ENCODE measurements at places on chromosomes 7 and 10.

- no peak for DNase-seq
Measured at GRCh38 chr10:58438986-58439385, 53.8 kb downstream of the TFAM start.

- no peak for DNase-seq
Measured at GRCh38 chr7:46871516-46871915, 710.4 kb downstream of the TNS3 start.

GRCh38 chr10:13930120-13930519 lies 343.4 kb downstream of the PRPF18 start:
- no peak for DNase-seq

DNA sequence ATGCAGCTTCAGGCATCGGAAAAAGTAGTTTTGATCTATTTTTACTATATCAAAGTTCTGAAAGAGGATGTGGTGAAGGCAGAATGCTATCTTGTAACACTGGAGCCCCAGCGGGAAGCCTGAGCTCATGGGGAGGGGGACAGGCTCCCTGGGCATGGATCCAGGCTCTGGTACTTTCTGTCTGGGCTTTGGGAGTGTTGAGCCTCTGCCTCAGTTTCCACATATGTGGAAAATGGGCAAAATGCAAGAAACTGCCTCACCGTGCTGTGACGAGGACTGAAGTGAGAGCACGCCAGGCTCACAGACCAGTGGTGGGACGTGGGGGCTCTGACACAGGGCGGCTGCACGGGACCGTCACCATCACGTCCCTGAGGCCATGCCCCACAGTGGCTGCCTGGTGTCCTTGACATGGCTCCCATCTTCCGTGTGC lies 182.9 kb upstream of the SHH start:
- DNase-seq, result no peak

DNA sequence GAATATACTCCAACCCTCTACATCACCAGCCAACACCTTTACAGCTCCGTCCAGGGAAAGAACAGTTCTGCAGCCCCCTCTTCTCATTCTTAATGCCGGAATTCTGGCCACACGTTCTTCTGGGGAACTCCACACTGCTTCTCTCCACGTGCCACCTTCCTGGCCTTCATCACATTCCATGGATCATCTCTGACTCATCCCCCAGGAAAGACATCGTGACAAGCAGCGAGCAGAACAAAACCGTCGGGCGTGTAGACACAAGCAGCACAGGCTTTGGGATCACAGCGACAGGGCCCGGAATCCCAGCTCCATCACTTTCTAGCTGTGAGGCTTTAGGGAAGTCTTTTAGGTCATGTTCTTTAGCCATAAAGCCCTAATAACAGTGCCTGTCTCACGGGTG lies 590.3 kb upstream of the FOXK1 start:
- no peak for DNase-seq

GRCh38 chr10:97222326-97222961 lies 36.7 kb upstream of the SLIT1 start:
- no peak for DNase-seq

- DNase-seq, result peak; percentile 67
Measured at GRCh38 chr7:4791738-4792536, 16.5 kb downstream of the AP5Z1 start.

- no peak for DNase-seq
Measured at GRCh38 chr7:66379542-66380160, 174.5 kb downstream of the TPST1 start.

DNA sequence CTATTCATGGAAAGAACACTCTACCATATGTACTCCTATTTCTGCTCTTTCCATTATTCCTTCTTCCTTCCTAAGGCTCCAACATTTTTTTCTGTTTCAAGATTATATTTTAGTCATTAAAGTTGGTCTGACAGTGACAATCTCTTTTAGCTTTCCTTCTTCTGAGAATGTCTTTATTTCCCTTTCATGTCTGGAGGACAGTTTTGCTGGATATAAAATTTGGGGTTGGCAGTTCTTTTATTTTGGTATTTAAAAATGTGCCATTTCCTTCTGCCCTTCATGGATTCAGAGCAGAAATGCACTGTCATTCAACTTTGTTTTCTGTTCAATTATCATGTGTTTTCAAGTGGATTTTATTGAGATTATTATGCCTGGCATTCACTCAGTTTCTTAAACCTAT lies 53.1 kb downstream of the VSTM4 start:
- no peak for DNase-seq

DNA sequence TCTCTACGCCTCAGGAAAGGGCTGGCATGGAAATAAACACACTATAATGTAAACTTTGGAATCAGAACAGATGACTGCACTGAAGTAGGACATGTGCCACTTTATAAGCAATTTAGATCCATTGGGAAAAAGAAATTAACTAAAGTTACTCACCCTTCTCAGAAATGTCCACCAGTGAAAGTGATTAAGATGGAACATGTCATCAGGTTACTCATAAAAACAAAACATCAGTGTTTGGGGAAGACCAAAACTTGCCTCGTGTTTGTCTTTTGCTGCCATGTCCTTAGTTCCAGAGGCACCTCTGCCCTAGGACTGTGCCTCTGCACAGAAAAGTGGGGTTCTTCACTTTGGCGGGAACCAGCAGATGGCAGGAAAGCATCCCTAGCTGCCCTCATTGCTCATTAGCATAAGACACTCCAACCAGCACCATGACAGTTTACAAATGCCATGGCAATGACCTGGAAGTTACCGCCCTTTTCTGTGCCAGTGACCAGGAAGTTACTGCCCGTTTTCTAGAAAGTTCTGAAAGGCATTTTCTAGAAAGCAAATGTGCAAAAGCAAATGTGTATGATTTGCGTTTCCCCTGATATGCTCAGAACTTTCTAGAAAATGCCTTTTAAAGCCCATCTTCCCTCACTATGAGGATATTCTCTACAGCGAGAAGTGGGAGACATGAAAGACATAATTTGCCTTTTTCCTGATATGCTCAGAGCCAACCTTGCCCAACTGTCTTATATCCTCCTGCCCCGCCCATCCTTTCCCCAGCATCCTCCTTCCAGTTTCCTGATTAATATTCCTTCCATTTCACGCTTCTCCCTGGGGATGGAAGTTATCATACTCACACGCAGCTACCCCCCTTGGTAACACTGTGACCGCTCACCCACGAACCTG lies 258.2 kb downstream of the USP6NL start:
- DNase-seq, result no peak

DNA sequence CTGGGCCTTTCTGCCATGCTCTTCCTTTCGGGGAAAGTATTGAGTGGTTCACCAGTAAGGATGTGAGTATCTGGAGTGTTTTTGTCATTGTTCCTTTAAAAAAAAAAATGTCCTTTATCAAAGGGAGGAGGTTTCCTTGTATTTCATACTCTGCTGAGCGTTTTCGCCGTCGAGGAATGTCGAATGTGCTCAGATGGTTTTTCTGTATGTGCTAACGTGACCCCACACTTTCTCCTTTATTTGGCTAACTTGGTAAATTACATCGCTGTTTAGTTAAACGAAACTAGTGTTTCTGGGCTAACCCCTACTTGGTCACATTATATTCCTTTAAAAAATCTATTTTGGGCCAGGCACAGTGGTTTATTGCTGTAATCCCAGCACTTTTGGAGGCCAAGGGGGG lies 45.9 kb downstream of the INPP5A start:
- DNase-seq, result no peak

- no peak for DNase-seq
Measured at GRCh38 chr10:76337641-76338040, 906.2 kb downstream of the LRMDA start.

DNA sequence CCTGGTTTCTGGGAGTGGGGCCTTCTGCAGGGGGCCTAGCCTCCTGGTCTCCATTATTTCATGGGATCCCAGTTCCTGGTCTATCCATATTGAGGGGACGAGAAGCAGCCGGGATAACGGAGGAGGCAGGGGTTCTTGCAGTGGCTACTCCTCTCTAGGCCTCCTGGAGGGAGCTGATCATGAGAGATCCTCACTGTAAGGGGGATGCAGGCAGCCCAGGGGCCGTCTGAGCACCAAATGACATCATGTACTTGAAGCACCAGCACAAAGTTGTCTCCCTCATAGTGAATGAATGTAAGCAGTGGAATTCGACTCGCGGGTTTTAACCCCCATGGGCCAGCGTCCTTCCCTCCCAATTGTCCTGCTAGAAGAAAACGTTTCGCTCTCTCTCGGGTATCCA lies 964 bp upstream of the ADCY1 start:
- no peak for DNase-seq

GRCh38 chr7:77830649-77831355 lies 32.2 kb downstream of the PHTF2 start:
- peak; percentile 66 for DNase-seq

DNA sequence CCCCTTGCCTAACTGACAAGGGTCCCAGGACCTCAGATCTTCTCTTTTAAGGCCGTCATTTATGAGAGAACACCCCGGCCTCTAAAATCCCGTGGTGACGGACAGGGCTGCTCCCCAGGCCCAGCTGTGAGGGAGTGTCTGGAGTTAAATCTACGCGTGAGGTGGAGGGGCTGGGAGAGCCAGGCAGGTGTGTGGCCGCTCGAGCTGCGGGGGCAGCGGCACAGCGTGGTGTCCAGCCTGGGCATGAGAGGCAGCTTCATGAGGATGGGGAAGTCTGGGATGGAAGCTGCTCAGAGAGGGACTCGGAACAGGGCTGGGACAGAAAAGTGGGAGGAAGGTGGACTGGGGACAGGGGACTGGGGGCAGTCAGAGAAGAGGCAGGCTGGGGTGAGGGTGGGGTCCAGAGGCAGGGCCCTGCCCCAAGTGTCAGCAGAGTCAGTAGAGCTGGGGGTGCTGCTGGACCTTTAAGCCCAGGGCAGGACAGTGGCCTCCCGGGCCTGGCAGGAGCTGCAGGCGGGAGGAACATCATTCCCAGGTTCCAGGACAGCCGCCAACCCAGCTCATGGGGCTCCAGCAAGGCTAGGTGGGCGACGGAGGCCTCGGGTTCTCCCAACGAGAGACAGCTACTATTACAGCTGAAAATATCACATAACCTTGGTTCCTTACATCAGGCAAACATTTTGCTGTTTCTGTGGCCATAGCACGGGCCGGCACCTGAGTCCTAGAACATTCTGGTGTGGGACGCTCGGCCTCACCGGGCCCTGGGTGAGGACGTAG lies 55.2 kb downstream of the JAKMIP3 start:
- no peak for DNase-seq

- no peak for DNase-seq
Measured at GRCh38 chr10:26199841-26200240, 16.7 kb upstream of the GAD2 start.

GRCh38 chr10:84269773-84270172 lies 24.9 kb downstream of the RGR start:
- DNase-seq, result no peak

GRCh38 chr7:83441-83840 lies 108.9 kb upstream of the FAM20C start:
- DNase-seq, result no peak

DNA sequence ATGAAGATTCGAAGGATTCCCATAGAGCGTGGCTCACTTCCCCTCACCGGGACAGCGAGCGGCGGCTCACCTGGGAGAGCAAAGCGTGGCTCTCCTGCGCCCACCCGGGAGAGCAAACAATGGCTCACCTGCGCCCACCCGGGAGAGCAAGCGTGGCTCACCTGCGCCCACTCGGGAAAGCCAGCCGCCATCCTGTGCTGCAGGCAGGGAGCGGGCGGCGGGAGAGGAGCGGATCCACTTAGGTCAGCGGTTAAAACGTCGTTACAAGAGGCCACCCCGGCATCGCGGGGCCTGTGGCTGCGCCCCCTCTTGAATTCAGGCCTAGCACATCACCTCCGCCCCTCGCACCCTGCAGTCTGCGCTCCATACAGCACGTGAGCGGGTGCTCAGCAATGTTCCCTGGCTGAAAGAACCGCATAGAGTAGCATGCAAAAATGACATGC lies 461 bp upstream of the FIGNL1 start:
- DNase-seq, result no peak

DNA sequence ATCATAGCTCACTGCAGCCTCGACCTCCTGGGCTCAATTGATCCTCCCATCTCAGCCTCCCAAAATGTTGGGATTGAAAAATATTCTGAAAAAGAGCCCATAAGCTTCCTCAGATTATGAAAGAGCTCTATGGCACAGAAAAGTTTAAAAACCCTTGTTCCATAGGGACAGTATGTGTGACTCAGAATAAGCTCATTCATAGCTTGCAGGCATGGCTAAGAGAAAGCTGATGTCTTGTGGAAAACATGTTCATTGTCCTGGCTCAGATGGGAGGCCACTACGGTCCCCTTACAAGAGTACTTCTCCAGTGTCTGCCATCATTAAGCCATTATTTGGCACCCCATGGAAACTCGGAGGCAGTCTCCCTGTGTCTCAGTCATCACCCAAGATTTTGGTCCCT lies 64.0 kb downstream of the CCDC3 start:
- DNase-seq, result no peak

DNA sequence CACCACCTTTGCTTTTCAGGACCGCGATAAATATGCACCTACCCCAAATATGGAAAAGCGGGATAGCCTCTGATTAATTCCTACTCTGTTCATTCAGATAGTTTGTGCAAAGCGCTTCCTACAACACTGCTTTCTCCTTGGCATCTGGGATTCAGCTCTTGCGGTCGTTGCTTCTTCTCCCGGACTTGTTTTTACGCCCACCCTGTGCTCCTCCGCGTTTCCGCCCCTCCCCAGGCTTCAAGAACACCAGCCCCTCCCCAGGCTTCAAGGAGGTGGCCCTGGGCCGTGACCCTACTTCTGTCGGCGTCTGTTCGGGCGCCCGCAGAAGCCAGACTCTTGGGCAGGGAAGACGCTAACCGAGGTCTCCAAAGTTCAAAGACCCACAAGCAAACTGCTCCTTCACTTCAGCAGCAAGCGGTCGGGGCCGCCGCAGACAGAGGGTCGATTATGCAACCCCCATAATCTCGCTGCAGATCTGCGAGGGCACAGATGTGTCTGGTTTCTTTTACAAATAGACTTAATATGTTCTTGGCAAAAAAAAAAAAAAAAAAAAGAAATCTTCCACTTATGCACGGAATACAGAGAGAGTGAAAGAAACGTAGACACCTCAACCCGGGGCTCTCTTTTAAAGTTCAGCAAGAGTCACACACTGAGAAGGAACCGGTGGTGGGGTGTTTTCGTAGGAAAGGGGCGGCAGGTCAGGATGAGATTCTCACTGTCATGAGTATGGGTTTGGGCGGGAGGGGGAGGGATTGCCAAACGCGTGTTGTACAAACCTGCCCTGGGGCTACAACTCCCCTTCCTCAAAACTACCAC lies 1.9 kb downstream of the DLX5 start:
- DNase-seq, result no peak

GRCh38 chr7:2225830-2226229 lies 6.9 kb downstream of the MAD1L1 start:
- DNase-seq, result no peak

- no peak for DNase-seq
Measured at GRCh38 chr7:23011222-23011924, 2.6 kb downstream of the HYCC1 start.

DNA sequence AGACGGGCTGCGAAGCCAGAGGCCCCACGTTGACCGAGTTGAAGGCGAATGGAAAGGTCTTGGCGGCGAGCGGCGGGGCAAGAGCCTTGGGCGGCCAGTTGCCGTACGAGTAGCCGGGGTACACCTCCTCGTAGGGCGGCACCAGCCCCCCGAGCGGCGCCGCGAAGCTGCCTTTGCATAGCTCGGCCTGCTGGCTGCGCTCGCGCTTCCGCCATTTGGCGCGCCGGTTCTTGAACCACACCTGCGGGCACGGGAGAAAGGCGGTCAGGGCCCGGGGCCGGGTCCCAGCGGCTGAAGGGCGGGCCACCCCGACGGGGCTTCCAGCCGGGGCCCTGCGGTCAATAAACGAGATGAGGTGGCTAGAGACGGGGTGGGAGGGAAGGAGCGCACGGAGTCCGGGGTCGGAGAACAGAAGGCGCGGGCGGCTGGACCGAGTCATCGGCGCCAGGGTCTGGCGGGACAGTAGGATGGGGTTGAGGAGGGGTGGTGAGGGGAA lies 4.8 kb downstream of the ELOVL3 start:
- DNase-seq, result peak; percentile 27
